ENCODE measurements at places on chromosomes 16 and 17. TPM values are rescaled to one million over a fixed set of nuclear protein-coding genes. Genes with fewer than 3 reads are reported as not detected.

Gene GRAP
- 0.72 TPM for total RNA-seq

Gene SOX15
- 0.52 TPM for total RNA-seq

Gene SULT1A2
- 0.72 TPM for total RNA-seq

Gene ATP1B2
- not detected for total RNA-seq

Gene TBKBP1
- total RNA-seq: 12.9 TPM

Gene IKZF3
- not detected for total RNA-seq

Gene RSAD1
- total RNA-seq: 13.3 TPM

Gene CYB5D1
- total RNA-seq: 2.8 TPM

Gene SRL
- 1.0 TPM for total RNA-seq

Gene C17orf113
- 2.1 TPM for total RNA-seq

Gene IL4R
- total RNA-seq: 55.4 TPM

Gene ZFHX3
- 17.0 TPM for total RNA-seq

Gene CCL14
- not detected for total RNA-seq

Gene ZG16
- total RNA-seq: not detected

Gene EARS2
- 32.7 TPM for total RNA-seq

Gene BRCA1
- 8.0 TPM for total RNA-seq

Gene KRTAP4-3
- not detected for total RNA-seq

Gene KRTAP2-3
- not detected for total RNA-seq

Gene SLC25A39
- total RNA-seq: 74.3 TPM

Gene NEUROD2
- not detected for total RNA-seq

Gene ENPP7
- total RNA-seq: not detected

Gene C16orf86
- total RNA-seq: 2.3 TPM

Gene CCDC200
- total RNA-seq: not detected

Gene CRYM
- total RNA-seq: not detected

Gene ITGAD
- not detected for total RNA-seq

Gene NETO2
- total RNA-seq: 50.0 TPM

Gene MT1F
- total RNA-seq: 1.3 TPM

Gene KRT32
- not detected for total RNA-seq

Gene PRR29
- total RNA-seq: 0.52 TPM

Gene MYOCD
- total RNA-seq: not detected

Gene TBC1D3E
- not detected for total RNA-seq

Gene PAFAH1B1
- total RNA-seq: 60.0 TPM

Measured in epithelial cell of alveolus of lung (primary cell).